NCI-H1930 (cell line): ENCODE measurements at places on chromosomes 1 and 21.

DNA sequence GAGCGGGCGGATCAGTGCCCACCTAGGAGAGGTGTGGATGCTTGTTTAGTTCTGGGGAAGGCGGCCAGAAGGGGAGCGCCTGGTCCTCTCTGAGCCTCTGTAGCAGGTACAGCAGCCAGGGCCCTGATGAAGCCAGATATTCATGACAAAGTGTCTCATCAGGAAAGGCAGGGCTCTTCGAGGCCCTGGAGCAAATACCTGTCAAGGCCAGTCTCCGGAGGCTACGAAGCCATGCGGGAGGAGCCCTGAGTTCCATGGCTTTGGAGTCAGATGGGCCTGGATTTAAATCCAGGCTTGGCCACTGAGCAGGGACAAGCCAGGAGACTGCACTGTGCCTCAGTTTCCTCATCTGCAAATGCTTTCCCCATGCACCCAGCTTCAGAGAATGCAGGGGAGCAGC lies 25.4 kb upstream of the GPR153 start:
- DNase-seq: no peak

- no peak for DNase-seq
Observed at GRCh38 chr21:42164064-42164789, 54.7 kb upstream of the ABCG1 start.

DNA sequence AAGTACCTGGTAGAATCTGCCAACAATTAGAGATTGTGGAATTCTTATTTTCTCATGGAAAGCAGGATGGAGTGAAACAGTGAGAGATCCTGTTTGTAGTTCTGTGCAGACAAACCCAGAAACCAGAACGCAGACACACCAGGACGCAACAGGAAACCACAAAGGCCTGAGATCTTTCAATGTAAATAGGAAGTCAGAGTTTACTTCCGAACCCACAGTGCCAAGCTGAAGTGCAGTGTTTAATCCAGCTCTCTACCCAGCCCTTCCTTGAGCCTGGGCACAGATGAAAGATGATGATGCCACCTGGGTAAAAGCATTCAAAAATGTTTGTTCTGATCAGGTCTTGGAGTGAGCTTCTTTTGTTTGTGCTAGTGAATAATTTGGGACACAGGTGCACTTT lies 244.2 kb upstream of the HOOK1 start:
- no peak for DNase-seq

- no peak for DNase-seq
Observed at GRCh38 chr1:179153217-179153616, 71.3 kb downstream of the TOR3A start.

- DNase-seq: no peak
Observed at GRCh38 chr1:161068306-161069234, 1.1 kb downstream of the ARHGAP30 start.

GRCh38 chr1:219629296-219629880 lies 16.5 kb upstream of the ZC3H11B start:
- DNase-seq: no peak

DNA sequence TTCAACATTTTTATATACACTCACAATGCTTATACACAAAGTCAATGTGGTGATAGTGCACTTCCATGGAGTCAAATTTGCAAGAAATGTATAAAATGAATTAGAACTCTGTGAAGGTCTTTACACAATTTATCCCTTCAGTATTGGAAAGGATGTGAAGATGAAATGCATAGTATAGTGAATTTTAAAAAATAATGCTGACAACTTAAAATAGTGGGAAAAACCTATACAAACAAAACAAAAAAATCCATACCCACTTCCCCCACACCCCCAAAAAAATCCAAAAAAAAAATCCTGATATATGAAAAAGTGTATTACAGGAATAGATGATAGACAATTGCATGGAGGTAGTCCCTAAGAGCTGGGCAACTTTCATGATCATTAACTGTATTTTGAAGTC lies 165.3 kb downstream of the HLX start:
- no peak for DNase-seq

GRCh38 chr1:3775490-3776230 lies 3.1 kb downstream of the SMIM1 start:
- peak; percentile 65 for DNase-seq

GRCh38 chr1:36847186-36847585 lies 187.1 kb downstream of the GRIK3 start:
- no peak for DNase-seq
